ENCODE measurements at places on chromosomes 5 and 9.
A peak's percentile ranks its signal among the peaks of the same experiment; 100 is the strongest.

DNA sequence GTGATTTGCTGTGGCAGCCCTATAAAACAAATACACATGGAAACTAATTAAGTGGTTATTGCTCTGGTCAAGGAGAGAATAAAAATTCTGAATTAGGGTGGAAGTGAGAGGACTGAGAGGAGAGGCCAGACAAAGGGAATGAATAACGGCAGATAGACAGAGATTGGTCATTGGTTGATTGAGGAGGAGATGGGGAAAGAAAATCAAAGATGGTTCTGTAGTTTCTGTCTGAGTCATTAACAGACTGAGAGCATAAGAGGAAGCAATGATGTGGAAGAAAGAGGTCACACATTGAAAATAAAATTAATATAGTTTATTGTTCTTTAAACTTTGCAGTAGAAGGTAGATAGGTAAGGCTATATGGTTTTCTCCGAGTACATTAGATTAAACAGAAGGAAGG lies 469.8 kb downstream of the ACTL7B start:
- DNase-seq: no peak

- DNase-seq: no peak
These were observed 17.4 kb downstream of the CDC42SE2 start for GRCh38 chr5:131281133-131281867.

DNA sequence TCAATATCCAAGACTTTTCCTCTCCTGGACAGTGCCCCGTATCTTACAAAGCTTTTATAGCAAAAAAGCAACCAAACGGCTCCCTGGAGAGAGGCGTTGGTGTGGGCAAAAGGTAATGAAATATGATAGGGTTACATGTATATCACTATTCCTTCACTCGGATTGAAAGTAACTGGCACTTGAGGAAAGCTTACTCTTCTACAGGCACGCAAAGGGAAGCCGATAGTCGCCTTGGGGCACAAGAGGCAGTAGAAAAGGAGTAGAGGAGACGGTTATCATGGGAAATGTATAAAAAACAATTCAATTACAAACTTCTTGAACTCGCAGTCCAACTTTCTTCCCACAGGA lies 1.1 kb downstream of the DIAPH1 start:
- DNase-seq: no peak

GRCh38 chr5:109250080-109250479 lies 159.7 kb downstream of the PJA2 start:
- DNase-seq: no peak

DNA sequence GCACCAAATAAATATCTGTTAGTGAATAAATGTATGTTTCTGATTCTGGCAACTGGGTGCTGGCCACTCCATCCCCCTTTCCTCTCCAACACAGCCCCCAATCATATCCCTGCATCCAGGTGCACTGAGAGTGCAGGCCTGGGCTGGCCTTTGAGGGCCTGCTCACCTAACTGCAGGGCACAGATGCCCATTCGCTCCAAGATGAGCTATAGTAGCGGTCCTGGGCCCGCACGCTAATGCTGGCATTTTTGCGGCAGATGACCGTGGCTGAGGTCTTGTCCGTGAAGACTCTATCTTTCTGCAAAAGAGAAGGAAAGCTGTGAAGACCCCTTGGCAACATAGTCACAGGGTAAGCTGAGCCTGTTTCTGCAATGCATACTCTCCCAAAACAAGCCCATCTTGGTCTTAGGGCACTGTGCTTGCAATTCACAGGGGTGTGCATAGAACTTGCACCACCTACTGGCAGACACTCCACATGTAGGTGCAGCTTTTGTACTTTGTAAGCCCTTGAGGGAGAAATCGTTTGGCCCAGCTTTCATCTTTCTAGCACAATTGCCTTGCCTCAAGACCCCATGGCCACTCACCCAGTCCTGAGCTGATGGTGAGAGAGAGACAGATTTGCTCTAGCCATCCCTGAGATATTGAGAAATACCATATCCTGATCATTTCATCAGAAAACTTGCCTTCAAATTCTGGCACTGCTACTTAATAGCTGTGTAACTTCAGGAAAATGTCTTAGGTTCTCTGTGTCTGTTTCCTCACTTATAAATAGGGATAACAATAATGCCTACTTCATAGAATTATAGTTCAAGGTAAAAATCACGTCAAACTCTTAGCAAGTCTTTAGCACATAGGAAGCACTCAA lies 13.5 kb downstream of the IL12B start:
- peak; percentile 34 for DNase-seq

DNA sequence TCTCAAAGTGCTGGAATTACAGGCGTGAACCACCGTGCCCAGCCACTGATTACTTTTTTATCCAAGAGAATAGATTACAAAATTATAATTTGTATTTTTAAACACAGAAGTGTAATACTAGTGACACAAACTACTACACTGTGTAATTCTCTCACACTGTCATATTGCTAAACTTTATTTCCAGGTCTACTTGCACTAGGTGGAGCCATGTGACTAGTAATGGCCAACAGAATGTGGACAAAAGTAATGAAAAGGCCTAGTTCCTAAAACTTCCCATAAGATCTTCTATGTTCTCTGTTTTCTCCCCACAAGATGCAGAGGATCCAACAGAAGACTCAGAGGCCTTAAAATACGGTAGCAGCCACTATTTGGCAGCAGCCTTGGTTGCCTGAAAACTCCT lies 27.3 kb downstream of the NADK2 start:
- DNase-seq: no peak

Measured in effector CD4-positive, alpha-beta T cell (primary cell).